MV-4-11 (cell line): ENCODE measurements at places on chromosomes 1 and 21.

DNA sequence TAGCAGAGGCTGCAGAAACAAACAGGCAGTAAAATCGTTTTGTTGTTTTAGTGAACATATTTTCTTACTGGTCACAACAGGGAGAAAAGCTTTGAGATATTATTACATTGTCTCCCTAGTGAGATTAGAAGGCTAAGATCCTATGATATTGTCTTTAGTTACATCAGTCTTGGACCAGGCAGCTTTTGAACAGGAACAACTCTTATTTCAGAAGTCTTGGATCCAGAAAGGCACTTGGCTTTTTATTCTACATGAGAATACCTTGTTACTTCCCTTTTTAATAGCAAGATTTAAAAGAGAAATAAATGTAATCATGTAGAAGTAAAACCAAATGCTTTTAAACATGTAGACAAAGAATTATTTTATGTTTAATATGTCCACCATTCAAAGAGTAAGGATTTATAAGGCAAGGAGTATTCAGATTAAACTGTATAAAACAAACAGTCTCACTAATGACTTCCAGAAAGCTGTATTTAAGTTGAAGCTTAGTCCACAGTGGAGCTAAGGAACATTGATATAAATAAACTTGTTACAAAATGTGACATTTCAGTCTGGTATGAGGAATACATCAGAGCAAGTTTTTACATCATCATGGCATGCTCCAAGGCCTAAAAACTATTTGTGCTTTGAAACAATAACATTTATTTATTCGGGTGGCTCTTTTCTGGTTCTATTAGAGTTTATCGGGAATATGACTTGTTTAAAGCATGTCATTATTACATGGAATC lies 72.2 kb downstream of the PHTF1 start:
- DNase-seq, result no peak

DNA sequence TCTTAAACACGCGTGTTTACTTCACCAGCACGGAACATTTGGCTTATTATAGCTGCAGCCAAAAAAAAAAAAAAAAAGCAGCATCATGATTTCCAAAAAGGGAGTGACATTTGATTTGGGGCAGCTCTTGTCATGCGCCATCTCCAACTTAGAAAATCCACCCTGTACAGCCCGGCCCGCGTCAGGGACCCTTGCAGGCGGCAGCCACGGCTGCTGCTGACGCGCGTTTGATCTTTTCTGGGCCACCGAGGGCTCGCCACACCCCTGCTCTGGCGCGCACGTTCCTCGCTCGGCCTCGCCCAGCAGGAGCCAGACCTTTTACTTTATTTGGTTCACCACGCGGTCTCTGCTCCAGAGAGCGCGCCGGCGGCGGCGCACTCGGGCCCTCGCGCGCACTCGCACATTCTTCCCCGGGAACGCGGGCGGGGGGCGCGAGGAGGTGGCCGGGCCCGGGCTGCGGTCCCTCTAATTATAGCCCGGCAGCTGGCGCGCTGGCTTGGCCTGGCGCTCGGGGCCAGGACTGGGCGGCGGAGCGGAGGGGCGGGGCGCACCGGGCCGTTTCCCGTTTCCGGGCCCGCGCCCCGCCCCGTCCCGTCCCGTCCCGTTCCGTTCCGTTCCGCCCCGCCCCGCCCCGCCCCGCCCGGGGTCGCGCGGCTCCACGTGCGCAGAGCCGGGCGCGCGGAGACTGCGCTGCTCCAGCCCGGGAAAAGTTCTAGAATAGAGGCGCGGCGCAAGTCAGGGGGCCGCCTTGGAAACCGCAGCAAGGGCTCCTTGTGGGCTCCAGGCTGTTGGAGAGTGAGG lies 10.2 kb downstream of the IRF2BP2 start:
- DNase-seq, result peak; percentile 94

GRCh38 chr1:189434461-189434860 lies 1043.2 kb downstream of the BRINP3 start:
- no peak for DNase-seq

- DNase-seq, result no peak
Observed at GRCh38 chr1:5161372-5161771, 507.0 kb downstream of the AJAP1 start.

GRCh38 chr21:34018910-34019309 lies 54.5 kb upstream of the MRPS6 start:
- no peak for DNase-seq

DNA sequence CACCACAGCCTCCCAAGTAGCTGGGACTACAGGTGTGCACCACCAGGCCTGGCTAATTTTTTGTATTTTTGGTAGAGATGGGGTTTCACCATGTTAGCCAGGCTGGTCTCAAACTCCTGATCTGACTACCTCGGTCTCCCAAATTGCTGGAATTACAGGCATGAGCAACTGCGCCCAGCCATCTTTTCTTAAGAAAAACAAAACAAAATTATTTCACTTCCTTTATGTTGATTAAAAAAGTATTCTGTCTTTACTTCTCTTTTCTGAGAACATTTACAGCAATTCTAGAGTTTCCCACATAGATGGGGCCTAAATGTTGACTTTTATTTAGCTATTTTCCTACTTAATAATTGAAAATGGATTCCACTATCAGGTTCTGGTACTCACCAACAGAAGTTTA lies 17.3 kb upstream of the TMEM183A start:
- DNase-seq, result peak; percentile 11

DNA sequence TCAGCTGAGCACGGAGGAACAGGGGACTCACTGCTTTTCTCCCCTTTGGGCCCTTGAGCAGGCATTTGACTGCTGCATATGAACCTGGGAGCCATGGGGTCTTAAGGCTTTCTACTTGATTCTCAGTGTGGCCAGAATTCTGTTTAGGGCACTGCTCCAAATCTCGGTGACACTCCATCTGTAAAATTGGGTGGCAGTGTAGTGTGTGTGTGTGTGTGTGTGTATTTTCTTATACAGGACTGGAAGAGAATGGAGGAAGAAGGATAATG lies 162.2 kb downstream of the PBX1 start:
- no peak for DNase-seq

- no peak for DNase-seq
Observed at GRCh38 chr1:226061068-226061840, 1.3 kb upstream of the H3-3A start.

DNA sequence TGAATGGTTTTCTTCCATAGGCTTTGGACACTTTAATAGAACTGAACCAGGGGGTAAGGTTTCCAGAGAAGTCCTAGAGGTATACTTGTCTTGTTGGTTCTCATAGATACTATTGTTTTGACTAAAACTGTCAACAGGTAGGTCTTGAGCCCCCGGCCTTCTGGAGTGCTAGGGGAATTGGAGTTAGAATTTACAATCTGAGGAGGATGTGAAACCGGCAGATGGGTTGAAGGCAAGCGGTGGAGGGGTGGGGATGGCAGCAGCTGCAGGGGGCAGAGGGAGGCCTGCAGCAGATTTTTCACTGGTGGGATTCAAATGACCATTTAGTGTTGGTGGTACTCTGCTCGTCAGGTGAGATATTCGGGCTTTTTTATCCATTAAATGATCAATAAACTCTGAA lies 4.3 kb upstream of the CD1D start:
- DNase-seq, result peak; percentile 6

DNA sequence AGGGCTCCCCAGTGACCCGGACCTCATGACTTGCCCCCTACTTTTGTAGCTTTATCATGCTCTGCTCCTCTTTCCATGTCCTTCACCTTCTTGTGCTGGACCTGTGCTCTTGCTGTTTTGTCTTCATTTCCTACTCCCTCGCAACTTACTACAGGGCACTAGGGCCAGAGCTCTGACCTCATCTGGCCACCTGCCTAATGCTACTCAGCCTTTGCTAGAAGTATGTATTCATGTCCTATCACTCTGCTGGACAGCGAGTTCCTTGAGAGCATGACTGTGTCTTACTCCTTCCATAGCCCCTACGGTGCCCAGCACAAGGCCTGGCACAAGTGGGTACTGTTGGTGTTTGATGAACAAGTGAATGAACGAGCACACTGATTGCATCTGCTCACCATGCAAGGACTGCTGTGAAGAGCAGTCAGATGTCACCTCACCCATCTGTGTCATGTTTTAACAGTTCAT lies 1.9 kb downstream of the MTFR1L start:
- no peak for DNase-seq

GRCh38 chr1:207261971-207262370 lies 59.5 kb upstream of the CD55 start:
- no peak for DNase-seq

DNA sequence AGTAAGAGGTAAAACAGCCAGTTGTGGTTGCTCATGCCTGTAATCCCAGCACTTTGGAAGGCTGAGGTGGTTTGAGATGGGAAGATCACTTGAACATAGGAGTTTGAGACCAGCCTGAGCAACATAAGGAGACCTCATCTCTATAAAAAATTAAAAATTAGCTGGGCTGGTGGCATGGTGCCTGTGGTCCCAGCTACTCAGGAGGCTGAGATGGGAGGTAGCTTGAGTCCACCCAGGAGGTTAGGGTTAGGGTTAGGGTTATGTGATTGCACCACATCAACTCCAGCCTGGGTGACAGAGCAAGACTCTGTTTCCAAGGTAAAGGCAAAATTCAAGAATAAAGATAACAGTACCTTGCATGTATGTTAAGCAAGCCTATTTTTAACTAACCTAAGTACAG lies 3.5 kb downstream of the SAMSN1 start:
- DNase-seq, result no peak

GRCh38 chr21:46092026-46092764 lies 5.7 kb upstream of the COL6A2 start:
- no peak for DNase-seq

- no peak for DNase-seq
Observed at GRCh38 chr1:3590951-3591865, 20.1 kb downstream of the MEGF6 start.

- no peak for DNase-seq
Observed at GRCh38 chr21:44414291-44415072, 40.8 kb upstream of the LRRC3 start.

DNA sequence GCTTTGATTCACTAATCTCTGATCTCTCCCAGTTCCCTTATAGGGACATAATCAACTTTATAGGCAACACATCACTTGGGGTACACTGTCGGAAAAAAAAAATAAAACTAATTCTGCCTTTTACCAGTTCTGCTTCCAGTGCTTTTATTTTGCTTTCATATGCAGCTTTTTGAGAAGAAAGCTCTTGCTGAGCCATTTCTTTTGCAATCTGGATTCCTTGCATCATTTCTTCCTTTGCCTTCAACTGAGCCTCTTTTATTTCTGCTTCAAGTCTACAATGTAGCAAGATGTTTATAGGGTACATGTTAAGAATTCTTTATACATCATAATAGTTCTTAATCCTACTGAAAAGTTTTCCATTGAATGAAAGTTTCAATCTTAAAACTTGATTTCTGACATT lies 30.6 kb downstream of the KIF14 start:
- DNase-seq, result no peak

- no peak for DNase-seq
Observed at GRCh38 chr1:230272557-230272956, 153.6 kb downstream of the PGBD5 start.

GRCh38 chr1:23013657-23014056 lies 2.0 kb downstream of the TEX46 start:
- DNase-seq, result peak; percentile 33

- no peak for DNase-seq
Observed at GRCh38 chr21:30676737-30677136, 34.1 kb downstream of the KRTAP20-3 start.

- DNase-seq, result no peak
Observed at GRCh38 chr1:229095325-229095724, 175.6 kb upstream of the RAB4A start.

GRCh38 chr1:206684003-206684402 lies 702 bp upstream of the MAPKAPK2 start:
- no peak for DNase-seq

DNA sequence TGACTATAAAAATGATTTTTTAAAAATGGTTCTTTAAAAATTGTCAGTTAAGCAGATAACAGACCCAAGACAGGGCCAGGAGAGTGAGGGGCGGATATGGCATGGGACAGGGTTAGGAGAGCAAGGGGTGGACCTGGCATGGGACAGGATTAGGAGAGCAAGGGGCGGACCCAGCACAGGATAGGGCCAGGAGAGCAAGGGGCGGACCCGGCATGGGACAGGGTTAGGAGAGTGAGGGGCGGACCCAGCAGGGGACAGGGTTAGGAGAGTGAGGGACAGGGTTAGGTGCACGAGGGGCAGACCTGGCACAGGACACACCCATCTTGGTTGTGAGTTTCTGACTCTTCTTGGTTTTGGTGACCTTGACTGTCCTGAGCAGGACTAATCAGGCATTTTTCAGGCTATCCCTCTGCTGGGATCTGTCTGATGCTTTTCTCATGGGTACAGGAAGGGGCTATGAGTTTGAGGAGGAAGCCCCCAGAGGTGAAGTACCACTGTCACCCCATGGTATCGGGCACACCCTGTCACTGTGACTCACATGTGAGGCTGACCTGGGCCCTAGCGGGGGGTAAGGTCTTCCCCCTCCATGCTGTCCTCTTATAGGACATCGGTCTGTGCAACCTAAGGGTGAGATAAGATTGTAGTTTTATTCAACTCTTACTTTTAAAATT lies 159.0 kb upstream of the COL6A1 start:
- DNase-seq, result no peak

DNA sequence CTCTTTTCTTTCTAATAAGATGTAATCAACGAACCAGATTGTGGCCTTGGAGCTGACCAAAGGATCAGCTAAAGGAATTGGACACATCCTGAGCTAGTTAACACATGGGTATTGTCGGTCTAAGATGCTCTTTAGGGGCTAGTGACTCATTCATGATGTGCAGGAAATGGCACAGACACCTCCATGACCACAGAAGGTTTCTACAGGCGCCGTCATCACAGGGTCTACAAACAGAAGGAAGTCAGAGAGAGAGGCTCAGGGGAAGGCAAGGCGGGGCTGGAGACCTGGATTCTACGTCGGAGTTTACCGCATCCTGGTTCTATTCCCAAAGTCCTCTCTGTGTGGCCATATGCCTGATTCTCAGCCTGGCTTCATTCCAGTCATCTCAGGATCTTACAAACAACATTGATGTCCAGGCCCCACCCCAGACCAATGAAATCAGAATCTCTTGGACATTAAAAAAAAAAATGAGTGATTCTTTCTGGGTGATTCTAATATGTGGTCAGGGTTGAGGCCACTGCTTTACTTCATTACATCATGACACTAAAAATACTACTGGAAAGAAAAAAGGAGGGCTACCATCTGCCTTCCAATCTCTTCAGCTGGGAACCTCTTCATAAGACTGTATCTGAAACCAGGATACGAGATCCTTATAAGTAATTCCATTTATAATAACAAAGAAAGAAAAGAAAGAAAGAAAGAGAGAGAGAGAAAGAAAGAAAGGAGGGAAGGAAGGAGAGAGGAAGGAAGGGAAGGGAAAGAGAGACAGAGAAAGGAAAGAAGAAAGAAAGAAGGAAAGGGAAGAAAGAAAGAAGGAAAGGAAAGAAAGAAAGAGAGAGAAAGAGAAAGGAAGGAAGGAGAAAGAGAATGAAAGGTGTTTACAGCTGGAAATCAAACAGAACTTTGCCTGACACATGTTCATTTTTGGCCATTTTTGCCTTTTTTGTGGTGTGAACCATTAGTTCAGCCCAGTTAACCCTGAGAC lies 11.6 kb upstream of the KCNJ15 start:
- peak; percentile 53 for DNase-seq

GRCh38 chr1:179818260-179818659 lies 59.3 kb downstream of the TOR1AIP2 start:
- DNase-seq, result no peak
